Fibroblast of skin of right biceps (primary cell): ENCODE measurements at places on chromosomes 3 and 15.

- no peak for DNase-seq
Measured at GRCh38 chr3:44886561-44886960, 12.2 kb downstream of the TGM4 start.

DNA sequence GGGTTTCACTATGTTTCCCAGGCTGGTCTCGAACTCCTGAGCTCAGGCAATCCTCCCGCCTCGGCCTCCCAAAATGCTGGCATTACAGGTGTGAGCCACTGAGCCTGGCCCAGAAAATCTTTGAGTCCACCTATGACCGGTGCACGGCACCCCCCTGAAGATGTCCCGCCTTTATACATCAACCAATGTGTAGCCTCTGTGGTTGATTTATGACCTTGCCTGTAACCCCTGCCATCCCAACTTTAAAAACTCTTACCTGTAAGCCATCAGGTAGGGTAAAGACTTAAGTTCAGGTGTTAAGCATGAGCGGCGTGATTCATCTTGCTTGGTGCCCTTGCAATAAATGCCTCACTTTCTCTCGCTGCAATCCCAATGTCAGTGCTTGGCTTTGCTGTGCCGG, 14.5 kb upstream of the CTSH start:
- DNase-seq = no peak

GRCh38 chr15:51288143-51289065, 50.0 kb downstream of the CYP19A1 start:
- no peak for DNase-seq

DNA sequence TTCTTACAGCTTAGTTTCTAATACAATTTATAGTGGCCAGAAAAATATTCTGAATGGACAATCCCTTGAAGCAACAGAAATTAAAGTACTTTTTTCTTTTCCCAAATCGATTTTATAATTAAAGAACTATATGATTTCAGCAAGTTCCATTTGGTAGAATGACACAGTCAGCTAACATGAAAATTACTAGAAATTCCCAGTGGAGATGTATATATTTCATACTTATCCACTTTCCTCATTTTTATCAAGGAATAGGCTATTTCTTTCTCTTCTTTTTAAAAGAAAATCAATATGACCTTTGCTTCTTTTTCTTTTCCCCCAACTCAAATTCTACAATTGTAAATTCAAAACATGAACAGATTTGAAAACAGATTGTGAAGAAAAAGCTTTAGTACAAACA, 6.4 kb upstream of the CTNNB1 start:
- DNase-seq = no peak

DNA sequence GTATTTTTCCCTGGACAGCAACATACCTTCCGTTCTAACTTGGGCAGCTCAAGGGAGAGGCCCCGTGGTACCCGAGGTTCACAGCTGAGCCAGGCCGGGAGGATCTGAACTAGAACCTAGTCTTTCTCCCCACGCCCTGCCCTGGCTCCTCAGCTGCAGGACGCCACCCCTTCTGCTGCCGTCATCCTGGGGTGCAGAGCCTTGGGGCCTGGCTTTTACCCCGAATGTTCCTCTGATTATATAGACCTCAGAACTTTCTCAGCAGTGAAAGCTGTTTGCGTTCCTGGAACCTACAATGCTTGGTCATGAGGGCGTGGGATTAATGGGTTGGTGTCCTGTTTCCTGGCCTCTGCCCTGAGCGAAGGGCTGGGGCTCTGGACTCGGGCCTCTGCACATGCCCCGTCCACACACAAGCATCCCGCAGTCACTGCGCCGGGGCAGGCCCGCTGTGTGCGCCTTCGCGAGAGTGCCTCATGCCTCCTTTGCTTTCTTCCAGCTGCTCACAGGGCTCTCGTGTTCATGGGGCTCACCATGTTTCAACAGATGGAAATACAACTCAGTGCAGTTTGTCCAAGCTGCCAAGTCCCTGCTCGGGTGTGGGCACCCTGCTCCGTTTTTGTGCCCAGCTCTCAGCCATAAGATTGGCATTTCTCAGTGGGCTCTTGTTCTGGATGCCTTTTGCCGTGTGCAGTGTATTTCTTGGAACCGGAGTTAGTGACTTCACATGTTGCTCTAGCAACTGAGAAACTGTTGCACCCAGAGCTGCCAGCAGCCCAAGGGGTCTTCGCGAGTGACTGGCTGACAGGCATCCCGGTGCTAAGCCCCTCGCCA, 20.4 kb downstream of the SYNM start:
- no peak for DNase-seq

DNA sequence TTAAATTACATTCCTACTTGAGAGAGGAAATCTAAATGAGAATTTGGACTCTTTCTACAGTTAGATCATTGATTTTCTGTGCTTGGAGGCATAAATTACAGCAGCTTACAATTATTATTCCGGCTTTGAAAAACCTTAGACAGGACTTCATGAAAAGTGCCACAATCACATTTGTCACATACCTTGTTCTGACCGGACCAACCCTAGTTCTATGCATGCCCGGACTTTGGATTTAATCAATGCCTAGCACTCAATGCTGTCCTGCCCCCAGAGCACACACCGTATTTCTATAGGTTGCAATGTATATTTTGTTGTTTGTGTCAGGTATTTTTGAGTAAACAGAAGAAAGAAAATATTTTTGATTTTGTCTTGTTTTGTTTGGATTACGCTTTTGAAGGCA, 424.7 kb upstream of the PDZRN3 start:
- DNase-seq = no peak

GRCh38 chr15:48875241-48875960, 2.5 kb upstream of the EID1 start:
- DNase-seq = no peak

- DNase-seq = no peak
Measured at GRCh38 chr3:133463347-133463860, 63.5 kb downstream of the BFSP2 start.

DNA sequence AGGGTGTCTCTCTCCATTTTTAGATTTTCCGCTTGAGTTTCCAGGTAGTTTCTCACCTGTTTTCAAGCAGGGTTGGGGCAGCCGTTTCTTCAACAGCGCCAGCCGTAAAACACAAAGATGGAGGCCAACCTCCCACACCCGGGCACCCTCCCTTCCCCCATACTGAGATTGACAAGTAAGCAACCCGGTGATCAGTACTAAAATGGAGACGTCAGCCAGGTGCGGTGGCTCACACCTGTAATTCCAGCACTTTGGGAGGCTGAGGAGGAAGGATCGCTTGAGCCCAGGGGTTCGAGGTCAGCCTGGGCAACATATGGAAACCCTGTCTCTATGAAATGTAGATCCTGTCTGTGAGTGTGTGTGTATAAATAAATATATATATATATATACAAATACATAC, 903 bp upstream of the ZSCAN2 start:
- DNase-seq = no peak

GRCh38 chr3:119937229-119937628, 155.3 kb downstream of the NR1I2 start:
- DNase-seq = no peak

DNA sequence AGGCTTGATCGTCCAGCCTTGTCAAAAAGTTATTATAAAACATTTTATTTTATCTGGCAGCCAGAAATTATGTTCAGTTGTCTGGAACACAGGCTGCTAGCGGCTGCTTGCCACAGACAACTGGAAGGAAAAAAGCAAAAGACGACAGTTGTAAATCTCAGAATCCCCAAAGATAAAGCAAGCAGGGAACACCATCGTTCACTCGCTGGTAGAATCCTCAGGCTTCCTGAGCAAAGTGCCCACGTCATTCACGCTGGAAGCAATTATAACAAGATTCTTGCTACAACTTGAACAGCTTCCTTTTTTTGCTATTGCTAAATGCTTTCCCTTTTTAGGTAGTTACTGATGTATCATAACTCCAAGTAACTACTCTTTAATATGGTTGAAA, 33.6 kb downstream of the ADAMTS17 start:
- peak; percentile 12 for DNase-seq

- peak; percentile 52 for DNase-seq
Measured at GRCh38 chr3:194806991-194807630, 121.4 kb downstream of the FAM43A start.

GRCh38 chr15:79198461-79198860, 84.1 kb upstream of the ANKRD34C start:
- DNase-seq = no peak

DNA sequence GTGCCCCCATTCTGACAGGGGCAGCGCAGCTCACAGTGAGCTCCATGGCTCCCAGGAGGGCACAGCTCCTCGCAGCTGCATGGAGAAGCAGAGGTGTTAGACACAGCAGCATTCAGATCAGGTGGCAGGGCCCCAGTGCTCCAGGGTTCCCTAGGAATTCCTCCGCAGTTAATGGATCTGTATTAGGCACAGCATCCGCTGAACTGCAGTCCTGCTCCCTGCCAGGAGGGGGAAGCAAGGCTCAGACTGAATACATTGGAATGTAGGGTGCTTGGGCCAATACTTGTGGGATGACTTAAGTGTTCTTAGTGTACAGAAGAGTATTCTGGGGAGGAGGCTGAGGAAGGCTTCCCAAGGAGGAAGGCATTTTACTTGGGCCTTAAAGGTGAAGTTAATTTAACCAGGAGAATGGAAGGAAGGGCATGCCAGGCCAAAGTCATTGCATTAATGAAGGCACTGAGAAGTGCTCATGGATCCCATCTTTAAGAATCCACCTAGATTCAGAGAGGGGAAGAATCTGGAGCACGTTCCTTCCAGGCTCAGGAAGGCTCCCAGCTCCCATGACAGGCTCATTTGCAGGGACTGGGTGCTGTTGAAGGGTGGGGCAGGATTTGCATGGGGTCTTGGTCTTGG, 111.6 kb downstream of the RAB11A start:
- DNase-seq = peak; percentile 70

- no peak for DNase-seq
Measured at GRCh38 chr15:35040339-35041255, 44.5 kb downstream of the NANOGP8 start.

DNA sequence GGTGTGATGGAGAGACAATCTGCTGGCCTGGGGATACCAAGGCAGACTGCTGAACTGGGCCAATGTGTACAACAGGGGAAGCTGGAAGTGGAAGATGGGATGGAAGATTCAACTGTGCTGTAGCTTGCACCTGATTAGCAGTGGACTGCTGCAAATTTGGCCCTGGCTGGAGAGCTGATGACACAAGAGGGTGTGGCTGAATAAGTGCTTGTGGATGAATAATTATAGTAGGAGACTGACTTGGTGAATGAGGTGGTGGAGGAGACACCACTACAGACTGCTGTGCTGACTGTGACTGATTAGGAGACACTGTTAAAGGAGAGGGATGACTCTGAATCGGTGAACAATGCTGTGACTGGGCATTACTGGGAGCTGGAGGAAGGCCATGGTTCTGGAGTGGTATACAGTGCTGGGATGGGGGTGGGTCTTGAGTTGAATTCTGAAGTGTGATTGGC, 52.5 kb downstream of the PHC3 start:
- DNase-seq = peak; percentile 23

- peak; percentile 40 for DNase-seq
Measured at GRCh38 chr3:36540888-36541518, 160.7 kb downstream of the STAC start.

GRCh38 chr3:138657508-138657907, 48.9 kb downstream of the FAIM start:
- no peak for DNase-seq

GRCh38 chr3:73784686-73785392, 160.1 kb upstream of the PDZRN3 start:
- DNase-seq = peak; percentile 86

- DNase-seq = no peak
Measured at GRCh38 chr3:52523386-52524257, 10.0 kb downstream of the NT5DC2 start.

DNA sequence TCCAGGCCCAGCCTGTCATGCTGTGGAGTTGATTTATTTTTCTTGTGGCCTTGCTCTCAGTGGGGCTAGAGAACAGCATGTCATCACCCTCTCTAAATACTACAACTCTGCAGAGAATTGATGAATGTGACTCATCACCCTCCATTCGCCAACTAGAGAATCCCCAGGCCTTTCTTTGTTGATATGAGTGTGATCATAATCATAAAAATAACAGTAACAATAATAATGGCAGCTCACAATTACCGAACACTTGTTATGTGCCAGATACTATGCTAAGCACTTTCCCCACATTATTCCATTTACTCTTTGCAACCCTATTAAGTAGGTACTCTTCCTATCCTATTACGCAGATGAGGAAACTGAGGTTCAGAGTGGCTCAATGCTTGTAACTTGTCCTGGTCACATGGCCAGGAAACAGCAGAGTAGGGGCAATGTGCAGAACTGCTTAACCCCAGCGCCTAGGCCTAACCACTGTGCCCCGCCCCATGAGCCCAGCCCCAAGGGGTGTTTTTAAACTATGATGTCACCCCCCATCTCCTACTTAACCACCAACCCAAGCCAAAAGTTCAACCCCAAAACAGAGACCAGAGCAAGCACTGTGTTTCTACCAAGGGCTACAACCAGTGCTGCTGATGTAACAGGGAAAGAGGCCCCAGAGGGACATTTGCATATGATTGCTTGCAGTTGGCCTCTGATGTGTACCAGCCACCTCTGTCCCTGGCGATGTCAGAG, 104.5 kb downstream of the ADCY5 start:
- DNase-seq = peak; percentile 92

DNA sequence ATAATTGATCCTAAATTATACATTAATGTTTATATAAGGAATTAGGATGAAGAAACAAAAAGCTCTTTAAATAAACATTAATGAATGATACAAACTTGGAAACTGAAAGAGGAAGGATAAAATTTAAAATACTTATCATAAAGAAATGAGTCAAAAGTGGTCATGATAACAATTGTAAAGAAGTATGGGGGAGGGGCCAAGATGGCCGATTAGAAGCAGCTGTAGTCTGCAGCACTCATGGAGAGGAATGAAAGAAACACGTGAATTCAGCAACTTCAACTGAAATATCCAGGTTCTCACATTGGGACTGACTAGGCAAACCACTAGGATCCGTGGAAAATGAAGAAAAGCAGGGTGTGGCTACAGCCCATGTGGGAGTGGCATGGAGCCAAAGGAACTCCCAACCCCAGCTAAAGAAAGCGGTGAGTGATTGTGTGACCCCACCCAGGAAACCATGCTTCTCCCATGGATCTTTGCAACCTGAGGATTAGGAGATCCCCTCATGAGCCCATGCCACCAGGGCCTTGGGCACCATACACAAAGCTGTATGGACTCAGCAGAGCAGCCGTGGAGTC, 13.1 kb upstream of the CP start:
- DNase-seq = no peak

DNA sequence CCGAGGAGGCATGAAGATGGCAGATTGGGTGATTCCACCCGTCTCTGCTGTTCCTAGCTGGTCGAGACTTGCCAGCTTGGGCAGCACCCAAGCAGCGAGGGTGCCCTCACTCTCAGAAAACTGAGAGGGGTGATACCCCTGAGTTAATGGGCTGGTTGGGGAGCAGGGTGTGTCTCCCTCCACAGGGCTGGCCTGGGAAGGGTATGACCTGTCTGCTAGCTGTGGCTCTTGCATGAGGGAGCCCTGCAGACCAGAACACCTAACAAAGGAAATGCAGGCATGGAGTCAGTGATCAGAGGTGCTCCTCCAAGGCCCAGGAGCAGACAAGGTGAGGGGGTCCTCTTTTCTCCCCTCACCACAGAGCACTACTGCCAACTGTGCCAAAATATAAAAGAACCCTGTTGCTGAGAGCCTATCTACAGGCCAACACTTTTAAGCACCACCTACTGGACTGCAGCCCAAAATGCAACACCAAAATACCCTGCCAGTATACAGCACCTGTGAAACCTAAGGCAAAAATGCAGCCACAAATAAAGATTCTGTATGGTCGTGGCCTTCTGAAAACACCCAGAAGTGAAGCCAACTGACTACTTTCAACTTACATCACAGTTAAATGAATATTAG, 35.8 kb upstream of the PPM1L start:
- DNase-seq = no peak

GRCh38 chr3:10941972-10942371, 50.6 kb upstream of the SLC6A1 start:
- DNase-seq = peak; percentile 3

- no peak for DNase-seq
Measured at GRCh38 chr3:177061369-177061768, 135.9 kb downstream of the TBL1XR1 start.

GRCh38 chr3:50610992-50611463, 546 bp downstream of the CISH start:
- DNase-seq = no peak
